ENCODE measurements at places on chromosomes 11 and 22.

DNA sequence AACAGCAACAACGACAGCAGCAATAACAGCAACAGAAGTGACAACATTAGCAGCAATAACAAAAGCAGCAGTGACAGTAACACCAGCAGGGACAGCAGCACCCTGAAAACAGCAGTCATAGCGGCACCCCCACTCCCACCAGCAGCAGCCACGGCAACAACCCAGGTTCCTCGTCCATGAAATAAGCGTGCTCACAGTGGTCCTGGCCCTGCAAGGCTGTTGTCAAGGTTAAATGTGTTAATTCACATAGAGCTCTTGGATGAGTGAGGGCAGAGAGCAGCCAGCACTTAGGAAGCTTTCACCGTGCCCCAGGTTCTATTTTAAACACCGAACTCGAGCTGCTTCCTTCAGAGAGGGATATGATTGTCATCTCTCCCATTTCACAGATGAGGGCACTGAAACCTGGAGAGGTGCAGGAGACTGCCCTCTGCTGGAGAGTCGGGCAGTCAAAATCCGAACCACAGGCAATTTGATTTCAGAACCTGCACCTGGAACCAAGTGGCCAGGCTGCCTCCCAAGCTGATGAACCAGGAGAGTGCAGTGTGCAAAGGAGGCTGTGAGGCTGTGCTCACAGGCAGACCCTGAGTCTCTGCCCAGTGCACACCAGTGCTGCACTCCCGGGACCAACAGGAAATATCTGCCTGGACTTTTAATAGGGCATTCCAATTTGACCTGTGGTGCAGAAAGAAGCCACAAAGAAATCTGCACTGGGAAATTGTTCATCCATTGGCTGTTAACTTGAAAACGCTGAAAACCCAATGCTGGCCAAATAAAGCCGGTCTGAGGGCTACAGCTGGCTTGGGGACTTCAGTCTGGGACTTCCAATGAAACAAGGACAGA lies 22.9 kb upstream of the FGF3 start:
- DNase-seq = no peak

DNA sequence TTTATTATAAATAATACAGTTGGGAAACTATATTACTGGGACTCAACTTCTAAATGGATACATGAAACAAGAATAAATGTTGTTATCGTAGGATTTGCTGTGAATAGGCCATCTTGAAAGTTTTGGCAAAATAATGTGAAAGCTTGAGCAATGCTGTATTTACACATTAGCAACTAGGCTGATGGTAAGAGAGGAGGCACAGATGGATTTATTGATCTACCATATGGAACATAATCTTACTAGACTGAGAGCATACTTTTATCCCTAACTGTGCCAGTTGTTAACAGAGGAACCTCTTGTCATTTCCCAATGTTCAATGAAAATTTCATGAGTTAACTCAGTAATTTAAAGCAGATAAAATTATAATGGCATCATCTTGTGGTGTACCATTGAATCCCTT lies 22.8 kb downstream of the APIP start:
- no peak for DNase-seq

DNA sequence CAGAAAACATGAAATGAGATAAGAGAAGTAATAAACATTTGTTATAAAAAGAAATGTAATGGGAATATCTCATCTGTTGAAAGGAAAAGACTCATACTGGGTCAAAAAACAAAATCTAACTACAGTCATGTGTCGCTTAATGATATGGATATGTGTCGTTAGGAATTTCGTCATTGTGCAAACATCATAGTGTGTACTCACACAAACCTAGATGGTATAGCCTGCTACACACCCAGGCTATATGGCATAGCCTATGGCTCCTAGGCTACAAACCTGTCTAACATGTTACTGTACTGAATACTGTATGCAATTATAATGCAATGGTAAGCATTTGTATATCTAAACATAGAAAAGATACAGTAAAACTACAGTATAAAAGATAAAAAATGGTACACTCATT lies 89.8 kb upstream of the ZC3H12C start:
- DNase-seq = no peak

DNA sequence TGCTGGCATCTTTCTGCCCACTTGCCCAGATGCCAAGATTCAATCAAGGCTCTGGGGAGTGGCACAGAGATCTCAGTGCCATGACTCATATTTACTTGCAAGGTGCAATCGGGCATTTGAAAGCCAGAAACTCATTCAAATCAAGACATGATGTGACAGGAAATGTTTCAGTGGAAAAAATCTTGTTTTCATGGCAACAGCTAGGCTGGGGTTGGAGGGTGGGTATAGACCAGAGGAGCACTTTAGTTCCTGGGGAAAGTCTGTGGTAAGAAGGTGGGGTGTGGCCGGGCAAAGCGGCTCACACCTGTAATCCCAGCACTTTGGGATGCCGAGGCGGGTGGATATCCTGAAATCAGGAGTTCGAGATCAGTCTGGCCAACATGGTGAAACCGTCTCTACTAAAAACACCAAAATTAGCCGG lies 1.2 kb downstream of the MAJIN start:
- peak; percentile 47 for DNase-seq

GRCh38 chr11:70506658-70506970 lies 108.3 kb downstream of the CTTN start:
- no peak for DNase-seq

DNA sequence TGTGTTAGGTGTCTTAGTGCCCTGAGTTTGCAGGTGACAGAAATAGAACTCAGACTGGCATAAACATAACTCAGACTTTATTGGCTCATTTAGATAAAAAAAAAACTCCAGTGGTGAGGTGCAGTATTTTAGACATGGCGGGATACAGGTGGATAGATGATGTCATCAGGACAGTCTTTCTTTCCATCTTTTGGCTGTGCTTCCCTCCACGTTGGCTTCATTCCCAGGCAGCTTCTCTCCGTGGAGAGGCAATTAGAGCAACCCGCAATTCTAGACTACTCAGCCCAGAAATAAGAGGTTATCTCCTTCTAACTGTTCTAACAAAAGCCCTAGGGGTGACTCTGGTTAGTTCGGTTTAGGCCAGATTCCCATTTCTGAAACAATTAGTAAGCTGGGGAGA lies 40.5 kb downstream of the NCAM1 start:
- DNase-seq = no peak

GRCh38 chr11:67400251-67400941 lies 1.3 kb downstream of the PPP1CA start:
- DNase-seq = no peak

GRCh38 chr22:26883393-26883792 lies 226.0 kb downstream of the MIAT start:
- DNase-seq = no peak

DNA sequence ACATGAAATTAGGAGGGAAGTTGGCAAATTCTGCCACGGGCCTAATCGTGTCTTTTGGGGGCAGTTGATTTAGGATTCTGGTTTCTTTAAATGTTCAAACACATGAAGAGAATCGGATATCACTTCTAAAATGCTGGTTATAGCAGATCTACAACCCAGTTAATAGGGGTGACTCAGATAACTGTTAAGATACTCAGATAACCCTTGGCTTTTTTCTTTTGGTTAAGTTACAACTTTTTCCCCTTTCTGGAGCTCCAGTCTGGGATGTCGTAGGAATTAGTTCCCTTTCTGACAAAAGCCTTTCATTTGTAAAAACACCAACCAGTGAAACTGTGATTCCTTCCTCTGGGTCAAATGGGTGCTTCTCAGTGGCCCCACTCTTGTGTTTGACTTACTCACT lies 976 bp downstream of the DEPDC7 start:
- DNase-seq = no peak

DNA sequence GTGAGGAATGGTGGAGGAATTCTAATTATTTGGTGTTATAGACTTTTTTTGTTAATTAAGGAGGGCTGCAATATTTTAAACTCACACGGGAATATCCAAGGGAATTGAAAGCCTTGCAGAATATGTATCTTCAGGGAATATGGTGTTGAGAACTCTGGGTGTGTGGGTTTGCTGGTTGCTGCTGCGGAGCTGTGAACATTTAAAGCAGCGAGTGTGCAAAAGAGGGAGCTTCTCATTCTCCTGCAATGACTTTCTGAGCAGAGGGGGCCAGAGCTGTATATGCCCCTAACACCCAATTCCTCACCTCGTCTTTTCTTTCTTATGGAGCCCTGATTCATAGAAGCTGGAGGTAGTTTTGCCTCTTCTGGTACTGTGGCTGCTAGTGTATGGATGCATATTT lies 217.7 kb downstream of the HIPK3 start:
- DNase-seq = no peak

DNA sequence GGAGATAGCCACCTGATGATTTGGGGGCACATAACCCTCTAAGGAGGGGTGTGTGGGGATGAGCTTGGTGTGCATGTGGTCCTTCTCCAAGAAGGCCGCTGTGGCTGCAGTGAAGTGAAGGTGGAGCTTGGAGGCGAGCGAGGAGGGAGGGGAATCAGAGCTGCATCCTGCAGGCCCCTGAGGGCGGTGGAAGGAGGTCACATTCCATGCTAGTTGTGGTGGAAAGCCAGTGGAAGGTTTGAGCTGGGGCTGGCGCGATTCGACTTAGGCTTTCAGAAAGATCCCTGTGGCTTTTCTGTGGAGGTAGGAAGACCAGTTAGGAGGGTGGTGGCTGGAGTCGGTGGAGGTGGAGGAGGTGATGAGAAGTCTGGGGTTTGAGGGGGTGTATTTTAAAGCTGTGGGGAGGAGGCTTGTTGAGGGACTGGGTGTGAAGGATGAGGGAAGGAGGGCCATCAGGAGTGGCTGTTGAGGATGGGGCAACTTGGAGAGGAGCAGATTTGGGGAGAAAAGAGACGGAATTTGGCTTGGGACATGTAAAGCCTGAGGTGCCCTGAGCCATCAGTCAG lies 62.0 kb downstream of the TBC1D22A start:
- no peak for DNase-seq

DNA sequence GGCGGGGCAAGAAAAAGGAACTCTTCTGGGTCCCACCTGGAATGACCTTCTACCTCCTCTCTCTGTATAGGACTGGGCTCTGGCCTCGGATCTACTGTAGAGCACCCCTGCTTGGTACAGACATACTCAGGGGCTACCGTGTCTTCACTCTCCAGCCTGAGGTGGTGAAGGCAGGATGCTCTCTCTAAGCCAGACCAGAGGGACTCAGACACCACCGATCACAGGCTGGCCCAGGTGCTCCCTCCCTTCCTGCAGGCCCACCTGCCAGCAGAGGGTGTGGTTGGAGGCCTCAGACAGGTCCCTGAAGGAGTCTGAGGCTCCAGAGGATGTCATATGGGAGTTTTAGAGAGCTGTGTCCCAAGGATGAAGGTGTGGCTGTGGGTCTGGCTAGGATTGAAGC lies 4.1 kb downstream of the NHERF4 start:
- DNase-seq = no peak

GRCh38 chr22:17057959-17058814 lies 26.6 kb upstream of the IL17RA start:
- peak; percentile 63 for DNase-seq

- peak; percentile 89 for DNase-seq
Measured at GRCh38 chr22:21952586-21953571, at the start of gene PPM1F. Gene PPM1F, minus strand, starts transcription at chr22:21952848. Its CDS starts 6,800 bp downstream, at chr22:21946048.

DNA sequence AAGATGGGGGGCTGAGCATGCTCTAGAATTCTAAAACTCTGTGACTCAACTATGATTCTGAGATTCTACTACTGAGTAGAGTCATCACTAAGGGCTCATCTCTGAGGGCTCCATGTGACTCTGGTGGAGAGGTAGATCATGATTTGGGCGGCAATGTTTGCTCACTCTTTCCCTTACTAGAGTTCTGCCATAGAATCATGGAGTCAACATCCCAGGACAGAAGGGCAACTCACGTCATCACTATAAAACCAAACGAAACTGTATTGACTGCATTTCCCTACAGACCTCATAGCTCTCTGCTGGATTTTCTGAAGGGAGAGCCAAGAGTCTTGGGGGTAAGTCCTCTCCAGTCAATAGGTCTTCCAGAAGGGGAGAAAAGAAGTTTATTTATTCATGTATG lies at the start of gene MS4A14:
Gene MS4A14, plus strand, starts transcription at position 78 of the 400 bp plus-strand sequence. Its CDS starts 120 bp downstream, at position 198.
- DNase-seq = no peak

- peak; percentile 10 for DNase-seq
Measured at GRCh38 chr11:100639140-100639539, 47.9 kb upstream of the ARHGAP42 start.

DNA sequence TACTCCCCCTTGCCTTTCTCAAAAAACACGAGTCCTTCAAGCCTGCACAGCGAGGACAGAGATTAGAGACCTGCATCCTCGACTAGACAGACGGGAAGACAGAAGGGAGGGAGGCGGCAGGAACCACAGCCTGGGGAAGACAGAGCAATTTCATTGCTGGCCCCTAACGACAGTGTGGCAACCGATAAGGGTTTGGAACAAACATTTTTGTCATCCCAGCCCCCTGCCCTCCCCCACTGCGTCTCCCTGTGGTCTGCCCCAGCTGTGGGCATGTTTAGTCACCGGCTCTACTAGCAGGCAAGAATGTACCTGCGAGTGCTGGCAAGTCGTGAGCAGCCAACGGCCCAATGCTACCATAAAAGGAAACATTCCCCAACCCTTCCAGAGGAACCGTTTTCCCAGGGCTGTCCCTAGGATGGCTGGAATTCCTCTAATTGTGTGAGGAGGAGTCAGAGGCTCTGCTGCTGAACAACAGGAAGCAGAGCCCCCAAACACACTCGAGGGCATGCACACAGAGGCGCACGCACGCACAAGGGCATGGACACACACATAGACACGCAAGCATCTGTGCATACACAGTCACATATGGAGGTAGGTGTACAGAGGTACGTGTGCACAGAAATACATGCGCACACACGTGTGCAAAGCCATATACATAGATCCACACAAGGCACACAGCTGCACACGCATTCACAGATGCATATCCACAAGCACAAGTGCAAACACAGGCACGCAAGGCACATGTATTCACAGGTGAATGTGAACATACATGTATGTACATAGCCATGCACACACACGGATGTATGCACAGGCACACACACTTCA lies 58.3 kb downstream of the MYH9 start:
- DNase-seq = peak; percentile 94

DNA sequence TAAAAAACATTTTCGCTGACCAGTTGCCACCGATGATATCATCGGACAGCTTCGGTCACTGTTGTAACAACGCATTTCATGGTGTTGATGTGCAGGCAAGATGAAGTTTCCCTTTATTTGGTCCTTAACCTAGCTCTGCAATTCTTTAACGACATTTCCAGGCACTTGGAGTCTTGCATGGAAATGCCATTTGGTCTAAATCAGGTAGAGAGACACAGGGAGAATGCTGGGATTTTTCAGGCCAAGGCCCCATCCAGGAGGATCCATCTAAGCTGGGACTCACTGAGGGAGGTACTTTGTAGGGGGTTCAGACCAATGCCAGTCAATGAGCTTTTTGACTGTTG lies 121.5 kb upstream of the RCN1 start:
- DNase-seq = no peak

GRCh38 chr11:10550503-10551289 lies 9.7 kb upstream of the RNF141 start:
- DNase-seq = peak; percentile 46

- DNase-seq = no peak
Measured at GRCh38 chr11:114027926-114028325, 31.6 kb upstream of the ZBTB16 start.
